Fibroblast of villous mesenchyme (primary cell): ENCODE measurements at places on chromosomes 2 and 18.

GRCh38 chr2:201654616-201655384 is 11.5 kb upstream of the TMEM237 start:
- DNase-seq: peak; percentile 67

DNA sequence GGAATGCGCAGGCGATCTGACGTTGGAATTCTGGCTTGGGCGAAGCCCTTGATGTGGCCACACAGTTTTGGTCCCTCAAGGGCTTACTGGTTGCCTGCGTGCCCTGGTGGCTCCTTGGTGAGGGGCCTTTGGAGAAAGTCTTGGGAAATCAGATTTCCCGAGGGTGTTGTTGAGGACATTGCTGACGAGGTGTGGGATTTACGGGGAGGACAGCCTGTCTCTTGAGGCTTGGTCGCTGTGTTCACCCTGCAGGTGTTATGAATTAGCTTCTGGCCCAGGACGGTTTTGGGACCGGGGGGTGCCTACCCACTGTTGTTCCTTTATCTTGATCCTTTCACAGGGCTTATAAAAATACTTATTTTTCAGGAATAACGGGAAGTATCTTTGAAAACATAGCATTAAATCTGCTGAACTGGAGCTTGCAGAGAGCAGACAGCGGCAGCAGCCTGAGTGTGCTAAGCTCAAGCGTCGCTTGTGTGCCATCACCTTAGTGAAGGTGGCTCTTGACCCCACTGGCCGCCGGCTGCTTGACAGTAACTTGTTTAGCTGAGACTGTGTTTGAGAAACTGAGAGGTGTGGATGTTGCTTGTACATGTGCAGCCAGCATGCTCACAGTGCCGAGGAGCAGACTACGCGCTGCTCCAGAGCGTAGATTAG is 4.2 kb downstream of the CTDP1 start:
- DNase-seq: no peak

- DNase-seq: no peak
Measured at GRCh38 chr2:127662937-127663565, 12.3 kb downstream of the LIMS2 start.

DNA sequence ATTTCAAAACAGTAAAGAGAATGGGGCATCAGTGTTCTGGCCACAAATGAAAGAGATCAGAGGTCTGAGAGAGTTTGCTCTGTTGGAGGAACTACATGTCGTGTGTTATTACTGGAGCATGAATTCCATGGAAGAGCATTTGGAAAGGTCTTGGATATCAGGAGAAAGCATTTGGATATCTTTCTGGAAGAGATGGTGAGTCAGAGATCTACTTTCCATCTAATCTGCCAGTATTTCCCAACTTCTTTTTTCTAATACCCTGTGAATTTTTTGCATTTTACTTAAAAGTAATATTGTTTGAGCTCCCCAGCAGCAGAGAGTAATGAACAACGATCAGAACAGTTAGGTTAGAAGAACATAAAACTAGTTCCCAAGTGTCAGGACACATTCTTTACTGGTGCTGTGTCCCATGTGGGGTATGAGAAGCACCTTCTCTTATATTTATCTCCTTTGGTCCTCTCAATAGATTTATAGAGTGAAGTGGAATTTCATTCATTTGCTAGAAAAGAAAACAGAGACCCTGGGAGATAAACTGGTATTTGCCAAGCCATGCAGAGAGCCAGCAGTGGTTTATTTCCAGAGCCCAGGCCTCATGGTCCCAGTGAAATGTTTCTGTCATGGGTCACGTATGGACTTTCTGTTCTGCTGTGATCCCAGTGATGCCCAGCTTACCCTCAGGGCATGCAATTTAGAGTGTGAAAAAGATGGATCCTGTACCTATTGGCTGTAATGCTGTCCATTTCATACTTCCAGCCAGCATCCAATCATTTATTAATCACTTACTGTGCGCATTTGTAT is 130.8 kb upstream of the NT5C1B start:
- DNase-seq: peak; percentile 57
